Heart right ventricle (tissue), 16 donors: ENCODE measurements at places on chromosomes 2 and 18. TPM values are rescaled to one million over a fixed set of nuclear protein-coding genes. Genes with fewer than 3 reads are reported as not detected.

Gene FABP1
- total RNA-seq, result not detected

Gene FSIP2
- total RNA-seq, result 0.23 TPM

Gene GMPPA
- total RNA-seq, result 16.9 TPM

Gene DAW1
- not detected for total RNA-seq

Gene DNAH7
- total RNA-seq, result 0.74 TPM

GRCh38 chr18:26228562-26229260 is 2.5 kb downstream of the TAF4B start:
- H3K4me1 ChIP-seq, result peaks cover 3% of the 10 kb centered on the region
- H3K27me3 ChIP-seq, result no peaks in the 10 kb centered on the region
- DNase-seq, result no peak
- no peak overlapping the region for H3K4me3 ChIP-seq
- H3K36me3 ChIP-seq, result no peaks in the 10 kb centered on the region

DNA sequence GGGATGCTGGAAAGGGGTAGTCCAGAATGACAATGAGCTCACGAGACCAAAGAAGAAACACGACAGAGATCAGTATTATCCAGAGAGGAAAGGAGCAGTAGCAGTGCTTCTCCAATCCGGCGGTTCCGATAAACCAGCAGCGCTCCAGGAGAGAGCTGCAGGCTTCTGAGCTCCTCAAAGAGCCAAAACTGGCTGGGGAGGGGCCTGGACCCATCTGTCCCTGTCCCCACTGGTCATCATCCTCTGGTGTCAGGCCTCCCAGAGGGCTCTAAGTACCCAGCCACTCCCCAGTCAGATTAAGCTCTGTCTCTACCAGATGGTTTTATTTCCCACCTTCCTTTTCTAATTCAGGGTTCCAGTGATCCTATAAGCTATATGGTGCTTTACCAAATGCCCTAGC is 23.2 kb downstream of the DNAJC27 start:
- no peak for DNase-seq
- H3K27me3 ChIP-seq, result no peaks in the 10 kb centered on the region
- H3K4me3 ChIP-seq, result no peak overlapping the region
- no peak overlapping the region for H3K27ac ChIP-seq

DNA sequence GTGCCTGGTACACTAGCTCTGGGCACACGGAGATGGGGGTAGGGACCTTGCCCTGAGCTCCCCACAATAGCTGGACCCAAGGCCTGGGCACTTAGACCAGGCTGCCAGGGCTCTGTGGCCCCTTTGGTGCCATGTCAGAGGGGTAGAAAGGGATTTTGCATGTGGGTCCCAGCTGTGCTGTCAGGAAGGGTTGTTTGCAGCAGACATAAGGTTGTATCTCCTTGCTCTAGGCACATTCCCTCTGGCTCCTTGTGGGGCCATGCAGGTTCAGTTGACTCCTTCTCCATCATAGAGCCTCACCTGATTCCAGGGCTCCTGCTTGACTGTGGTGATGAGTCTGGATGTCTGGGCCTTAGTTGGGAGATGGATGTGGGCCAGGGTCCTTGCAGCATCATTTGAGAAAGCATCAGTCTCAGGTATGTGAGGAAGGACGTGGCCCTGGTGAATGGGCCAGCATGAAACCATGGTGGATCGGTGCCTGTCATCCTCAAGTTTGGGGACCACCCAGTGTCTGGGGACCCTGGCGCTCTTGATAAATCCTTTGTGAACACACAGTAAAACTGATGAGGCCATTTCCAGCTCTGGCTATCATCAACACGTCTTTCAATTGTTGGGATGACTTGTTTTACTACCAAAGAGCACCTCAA is 461.9 kb upstream of the HS6ST1 start:
- H3K4me1 ChIP-seq, result peaks cover 2% of the 10 kb centered on the region
- no peak for DNase-seq
- no peaks in the 10 kb centered on the region for H3K36me3 ChIP-seq
- H3K27ac ChIP-seq, result no peak overlapping the region
- no peak overlapping the region for H3K4me3 ChIP-seq

GRCh38 chr18:9869715-9870430 is 15.9 kb upstream of the TXNDC2 start:
- H3K4me1 ChIP-seq, result no peaks in the 10 kb centered on the region
- DNase-seq, result no peak
- H3K27me3 ChIP-seq, result no peaks in the 10 kb centered on the region
- no peak overlapping the region for H3K4me3 ChIP-seq

DNA sequence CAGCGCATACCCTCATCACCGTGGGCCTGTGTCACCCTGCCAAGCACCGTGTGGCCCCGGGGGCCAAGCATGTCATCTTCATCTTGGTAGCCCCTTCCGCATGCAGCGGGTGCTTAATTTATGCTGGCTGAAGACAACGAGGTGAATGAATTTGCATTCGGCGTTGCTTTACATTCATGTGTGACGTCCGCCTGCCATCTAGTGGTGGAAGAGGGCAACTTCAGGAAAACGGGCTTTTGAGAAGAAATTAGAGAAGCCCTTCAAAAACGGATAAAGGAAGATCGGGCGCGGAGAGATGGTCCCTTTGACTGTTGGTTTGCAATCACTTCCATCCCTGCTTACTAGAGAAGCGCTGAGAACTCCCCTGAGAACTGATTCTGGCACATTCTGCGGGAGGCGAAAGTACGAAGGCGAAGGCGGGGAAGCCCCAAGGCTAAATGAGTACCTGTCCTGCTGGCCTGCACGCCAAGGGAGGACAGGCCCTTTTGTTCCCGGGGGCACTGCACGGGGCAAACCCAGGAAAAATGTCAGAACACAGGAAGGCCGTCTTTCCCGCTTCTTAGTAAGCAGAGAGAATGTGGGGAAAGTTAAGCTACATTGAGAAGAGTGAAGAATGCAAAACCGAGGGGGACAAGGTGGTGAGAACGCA is 145.9 kb downstream of the ZNF516 start:
- no peak overlapping the region for H3K4me3 ChIP-seq
- no peaks in the 10 kb centered on the region for H3K27me3 ChIP-seq
- H3K27ac ChIP-seq, result no peak overlapping the region
- no peaks in the 10 kb centered on the region for H3K36me3 ChIP-seq
- no peak for DNase-seq

GRCh38 chr2:207141386-207141785 is 24.4 kb downstream of the KLF7 start:
- no peak for DNase-seq
- peak overlapping the region; percentile 85 for H3K27ac ChIP-seq
- H3K4me3 ChIP-seq, result no peak overlapping the region
- H3K4me1 ChIP-seq, result peaks cover 30% of the 10 kb centered on the region

GRCh38 chr2:241798081-241798630 is 10.8 kb upstream of the NEU4 start:
- H3K27ac ChIP-seq, result no peak overlapping the region
- H3K4me3 ChIP-seq, result no peak overlapping the region
- H3K36me3 ChIP-seq, result no peaks in the 10 kb centered on the region

GRCh38 chr2:191396794-191397193 is 151.6 kb downstream of the MYO1B start:
- peaks cover 4% of the 10 kb centered on the region for H3K36me3 ChIP-seq
- DNase-seq, result no peak
- no peak overlapping the region for H3K4me3 ChIP-seq
- no peaks in the 10 kb centered on the region for H3K4me1 ChIP-seq
- H3K27ac ChIP-seq, result no peak overlapping the region

DNA sequence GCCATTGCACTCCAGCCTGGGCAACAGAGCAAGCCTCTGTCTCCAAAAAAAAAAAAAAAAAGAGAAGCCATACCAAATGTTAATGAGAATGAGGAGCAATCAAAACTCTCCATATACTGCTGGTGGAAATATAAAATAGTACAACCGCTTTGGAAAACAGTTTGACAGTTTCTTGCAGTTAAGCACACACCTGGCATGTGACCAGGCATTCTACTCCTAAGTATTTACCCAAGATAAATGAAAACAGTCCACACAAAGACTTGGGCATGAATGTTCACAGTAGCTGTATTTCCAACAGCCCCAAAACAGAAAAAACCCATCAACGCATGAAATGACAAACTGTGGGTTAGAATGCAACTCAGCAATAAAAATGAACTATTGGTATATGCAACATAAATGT is 76.0 kb upstream of the ST8SIA5 start:
- H3K27me3 ChIP-seq, result no peaks in the 10 kb centered on the region
- H3K36me3 ChIP-seq, result peaks cover 57% of the 10 kb centered on the region
- H3K4me3 ChIP-seq, result no peak overlapping the region
- no peaks in the 10 kb centered on the region for H3K4me1 ChIP-seq
- no peak for DNase-seq
- H3K27ac ChIP-seq, result no peak overlapping the region

DNA sequence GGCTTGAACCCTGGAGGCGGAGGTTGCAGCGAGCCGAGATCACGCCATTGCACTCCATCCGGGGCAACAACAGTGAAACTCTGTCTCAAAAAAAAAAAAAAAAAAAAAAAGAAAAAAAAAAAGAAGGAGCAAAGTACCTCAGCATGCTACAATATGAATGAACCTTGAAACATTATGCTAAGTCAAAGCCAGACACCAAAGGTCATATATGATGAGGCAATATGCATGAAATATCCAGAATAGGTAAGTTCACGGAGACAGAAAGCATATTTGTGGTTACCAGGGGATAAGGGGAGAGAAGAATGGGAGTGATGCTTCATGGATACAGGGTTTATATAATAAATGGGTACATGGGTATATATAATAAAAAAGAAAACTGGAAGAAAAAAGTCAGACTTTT is 93.3 kb downstream of the PRELID3A start:
- H3K36me3 ChIP-seq, result peaks cover 36% of the 10 kb centered on the region
- no peak for DNase-seq
- H3K27me3 ChIP-seq, result no peaks in the 10 kb centered on the region
